Foreskin keratinocyte (primary cell): ENCODE measurements at places on chromosomes 4 and X.

- DNase-seq: no peak
These were observed 947.8 kb downstream of the C4orf33 start for GRCh38 chr4:130043732-130044160.

GRCh38 chrX:19358521-19358920 lies 14.8 kb downstream of the PDHA1 start:
- peak; percentile 22 for DNase-seq

- DNase-seq: no peak
These were observed 56.8 kb downstream of the SMIM20 start for GRCh38 chr4:25970691-25971432.

- DNase-seq: peak; percentile 63
These were observed at the start of gene ATRX for GRCh38 chrX:77785486-77786364. TSS of gene ATRX (minus strand) at chrX:77786216. CDS start at chrX:77786001, 215 bp downstream.

- DNase-seq: no peak
These were observed 451 bp downstream of the LPAR4 start for GRCh38 chrX:78747971-78748370.

GRCh38 chr4:173014113-173014558 lies 154.5 kb upstream of the GALNT7 start:
- DNase-seq: peak; percentile 80

DNA sequence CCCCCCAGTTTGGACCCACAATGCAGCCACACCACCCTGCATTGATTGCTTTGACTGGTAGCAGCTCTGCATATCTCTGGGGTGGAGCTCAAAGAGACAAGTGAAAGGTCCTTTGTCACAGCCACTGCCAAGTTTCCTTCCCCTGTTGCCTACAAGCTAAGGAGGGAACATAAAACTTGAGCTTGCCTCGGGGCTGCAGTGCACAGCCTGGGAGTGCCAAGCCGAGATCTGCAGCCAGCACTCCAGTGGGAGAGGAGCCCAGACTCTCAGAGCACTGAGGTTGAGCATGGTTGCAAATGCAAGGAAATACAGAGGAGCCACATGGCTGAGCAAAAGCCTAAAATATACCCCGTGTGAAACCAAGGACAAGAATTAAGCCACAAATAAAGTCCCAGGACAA lies 142.2 kb downstream of the DKK2 start:
- no peak for DNase-seq

DNA sequence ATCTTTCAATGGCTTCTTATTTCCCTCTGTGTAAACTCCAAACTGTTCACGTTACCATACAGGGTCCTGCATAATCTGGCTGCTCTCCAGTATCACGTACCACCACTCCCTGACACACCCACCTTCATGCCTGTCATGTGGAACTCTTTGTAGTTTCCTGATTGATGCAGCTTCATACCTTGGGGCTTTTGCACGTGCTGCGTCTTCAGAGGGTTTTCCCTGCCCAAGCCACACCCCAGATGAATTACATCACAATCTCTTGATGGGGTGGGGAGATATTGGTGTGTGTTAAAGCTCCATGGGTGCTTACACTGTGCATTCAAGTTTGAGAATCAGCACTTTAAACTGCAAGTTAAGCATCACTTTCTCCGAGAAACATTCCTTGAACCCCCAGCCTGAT lies 101.9 kb downstream of the CT47B1 start:
- DNase-seq: no peak

GRCh38 chrX:155857561-155857960 lies 23.6 kb upstream of the VAMP7 start:
- no peak for DNase-seq

DNA sequence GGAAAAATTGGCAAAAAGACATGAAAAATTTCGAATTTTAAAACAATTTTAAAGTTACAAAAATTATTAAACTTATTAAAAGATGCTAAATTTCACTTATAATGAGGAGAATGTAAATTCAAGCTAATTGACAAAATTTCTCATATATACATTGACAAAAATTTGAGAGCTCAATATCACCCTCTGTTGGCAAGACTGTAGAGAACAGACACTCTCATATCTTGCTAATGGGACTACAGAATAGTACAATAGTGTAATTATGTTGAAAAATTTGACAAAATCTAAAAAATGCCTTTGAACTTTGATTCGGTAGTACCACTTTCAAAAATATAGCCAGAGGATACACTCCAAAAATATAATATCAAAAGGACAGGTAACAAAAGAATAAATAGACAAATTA lies 29.8 kb downstream of the DCAF8L2 start:
- DNase-seq: no peak

DNA sequence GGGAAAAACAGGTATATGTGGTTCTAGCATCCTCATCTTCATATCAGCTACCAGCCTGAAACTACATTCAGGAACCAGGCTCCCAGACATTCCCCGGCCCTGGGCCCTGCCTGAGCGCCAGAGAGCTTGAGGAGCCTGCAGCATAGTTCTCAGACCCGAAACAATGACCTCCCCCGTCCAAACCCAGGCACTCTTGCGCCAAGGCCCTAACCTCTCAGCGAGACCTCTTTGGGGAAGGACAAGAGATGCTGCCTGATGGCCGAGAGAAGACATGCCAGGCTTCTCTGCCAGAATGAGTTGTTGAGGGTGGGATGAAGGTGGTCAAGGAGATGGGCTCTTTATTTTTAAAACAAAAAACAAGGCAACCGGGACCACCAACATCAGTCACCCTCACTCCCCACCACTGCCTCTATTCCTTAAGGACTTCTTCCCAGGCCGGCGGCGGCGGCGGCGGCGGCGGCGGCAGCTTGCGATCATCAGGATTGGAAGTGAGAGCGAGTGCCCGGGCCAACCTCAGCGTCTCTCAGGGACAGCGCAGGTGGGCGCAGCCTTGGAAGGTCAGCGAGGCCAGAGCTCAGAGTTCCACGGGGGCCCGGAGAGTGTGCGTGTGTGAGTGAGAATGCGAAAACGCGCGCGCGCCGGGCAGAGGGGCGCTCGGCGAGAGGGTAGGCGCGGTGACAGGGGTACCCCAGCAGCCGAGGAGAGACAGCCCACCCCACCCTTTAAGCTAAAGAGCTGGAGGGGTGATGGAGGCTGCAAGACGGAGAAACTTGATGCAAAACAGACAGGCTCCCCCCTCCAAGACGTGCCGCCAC lies 601 bp downstream of the INPP4B start:
- no peak for DNase-seq

- no peak for DNase-seq
These were observed 850.4 kb upstream of the AADAT start for GRCh38 chr4:170940043-170940724.
